Smooth muscle cell of bladder (primary cell): ENCODE measurements at places on chromosomes 7 and 10. TPM values are rescaled to one million over a fixed set of nuclear protein-coding genes. Genes with fewer than 3 reads are reported as not detected.

The MRLN gene
- total RNA-seq: not detected in 2 replicates

The FAM25C gene
- not detected in 2 replicates for total RNA-seq

The AQP1 gene
- total RNA-seq: 1.00 and 1.5 TPM in 2 replicates

The SMKR1 gene
- total RNA-seq: 0.09 and 0.43 TPM in 2 replicates

The DNA2 gene
- total RNA-seq: 3.4 and 4.3 TPM in 2 replicates

The C10orf88 gene
- total RNA-seq: 12.9 and 13.2 TPM in 2 replicates

The HMX2 gene
- not detected in 2 replicates for total RNA-seq

The TET1 gene
- total RNA-seq: 2.1 and 3.6 TPM in 2 replicates

The IDI1 gene
- 124 and 165 TPM in 2 replicates for total RNA-seq

The CUBN gene
- 0.85 and 1.2 TPM in 2 replicates for total RNA-seq
